ENCODE measurements at places on chromosomes 7 and 10.

- DNase-seq, result no peak
These were observed 11.2 kb upstream of the FRMPD2 start for GRCh38 chr10:48285710-48286109.

- no peak for DNase-seq
These were observed 1.4 kb downstream of the TMEM243 start for GRCh38 chr7:87217983-87218653.

GRCh38 chr7:101563943-101564777, 64.9 kb downstream of the MYL10 start:
- no peak for DNase-seq

DNA sequence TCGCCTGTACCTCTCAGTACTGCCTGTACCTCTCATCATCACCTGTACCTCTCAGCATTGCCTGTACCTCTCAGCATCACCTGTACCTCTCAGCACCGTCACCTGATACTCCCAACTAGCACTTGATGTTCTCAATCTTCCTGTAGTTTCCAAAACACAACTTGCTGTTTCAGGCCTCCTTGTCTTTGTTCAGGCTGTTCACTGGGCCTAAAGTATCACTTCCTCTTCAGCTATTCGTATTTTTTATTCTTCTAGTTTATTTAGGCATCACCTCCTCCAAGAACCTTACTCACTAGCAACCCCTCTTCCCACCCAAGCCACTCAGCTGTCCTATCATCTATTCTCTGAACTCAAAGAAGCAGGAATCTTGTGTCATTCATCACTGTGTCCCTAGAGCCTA, 24.1 kb downstream of the OR6B1 start:
- DNase-seq, result no peak

DNA sequence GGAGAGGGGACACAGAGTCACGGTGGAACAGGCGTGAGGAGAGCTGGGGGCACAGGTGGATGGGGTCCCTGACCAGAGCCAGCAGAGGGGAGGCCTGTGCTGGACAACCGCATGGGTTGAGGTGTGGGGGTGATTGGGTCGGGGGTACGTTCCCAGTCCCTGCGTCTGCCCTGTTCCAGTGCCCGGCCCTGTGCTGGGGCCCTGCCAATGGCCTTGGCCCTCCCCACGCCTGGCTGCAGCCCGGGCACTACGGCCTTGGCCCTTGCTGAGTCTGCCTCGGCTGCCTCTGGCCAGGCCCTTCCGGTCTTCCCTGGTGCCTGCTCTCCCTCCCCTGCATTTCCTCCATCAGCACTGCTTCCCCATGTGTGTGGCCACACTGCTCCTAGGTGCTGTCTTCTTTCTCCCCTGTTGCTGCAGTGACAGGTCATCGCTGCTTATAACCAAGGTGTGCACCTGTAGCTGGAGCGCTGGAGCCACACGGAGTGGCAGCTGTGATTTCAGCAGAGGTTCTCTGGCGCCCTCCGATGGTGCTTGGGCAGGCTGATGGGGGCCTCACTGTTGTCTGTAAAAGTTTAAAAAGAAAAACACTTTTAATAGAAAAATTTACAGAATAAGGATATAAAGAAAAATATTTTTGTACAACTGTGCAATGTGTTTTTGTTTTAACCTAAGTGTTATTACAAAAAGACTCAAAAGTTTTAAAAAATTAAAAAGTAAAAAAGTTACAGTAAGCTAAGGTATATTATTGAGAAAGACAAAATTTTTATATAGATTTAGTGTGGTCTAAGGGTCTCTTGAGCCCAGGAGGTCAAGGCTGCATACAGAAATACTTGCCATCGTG, 45.2 kb upstream of the BHLHA15 start:
- DNase-seq, result no peak

- no peak for DNase-seq
These were observed 20.5 kb upstream of the SERPINE1 start for GRCh38 chr7:101106386-101106785.

DNA sequence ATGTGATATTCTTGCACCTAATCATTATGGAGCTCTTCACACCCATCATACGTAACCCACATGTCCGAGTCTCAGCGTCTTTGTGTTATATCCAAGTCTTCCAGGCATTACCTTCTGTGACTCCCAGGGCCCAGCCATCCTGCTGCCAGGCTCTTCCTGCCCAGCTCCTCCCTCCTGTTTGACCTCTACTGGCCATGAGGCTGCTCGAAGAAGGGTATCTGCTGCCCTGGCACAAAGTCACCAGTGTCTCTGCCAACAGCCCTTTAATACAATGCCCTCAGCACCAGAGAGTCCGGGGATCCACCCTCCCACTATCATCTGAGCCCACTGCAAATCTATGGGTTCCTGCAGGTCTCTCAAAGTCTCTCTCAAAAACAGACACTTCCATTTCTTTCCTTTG, 65.3 kb upstream of the WAC start:
- DNase-seq, result no peak

DNA sequence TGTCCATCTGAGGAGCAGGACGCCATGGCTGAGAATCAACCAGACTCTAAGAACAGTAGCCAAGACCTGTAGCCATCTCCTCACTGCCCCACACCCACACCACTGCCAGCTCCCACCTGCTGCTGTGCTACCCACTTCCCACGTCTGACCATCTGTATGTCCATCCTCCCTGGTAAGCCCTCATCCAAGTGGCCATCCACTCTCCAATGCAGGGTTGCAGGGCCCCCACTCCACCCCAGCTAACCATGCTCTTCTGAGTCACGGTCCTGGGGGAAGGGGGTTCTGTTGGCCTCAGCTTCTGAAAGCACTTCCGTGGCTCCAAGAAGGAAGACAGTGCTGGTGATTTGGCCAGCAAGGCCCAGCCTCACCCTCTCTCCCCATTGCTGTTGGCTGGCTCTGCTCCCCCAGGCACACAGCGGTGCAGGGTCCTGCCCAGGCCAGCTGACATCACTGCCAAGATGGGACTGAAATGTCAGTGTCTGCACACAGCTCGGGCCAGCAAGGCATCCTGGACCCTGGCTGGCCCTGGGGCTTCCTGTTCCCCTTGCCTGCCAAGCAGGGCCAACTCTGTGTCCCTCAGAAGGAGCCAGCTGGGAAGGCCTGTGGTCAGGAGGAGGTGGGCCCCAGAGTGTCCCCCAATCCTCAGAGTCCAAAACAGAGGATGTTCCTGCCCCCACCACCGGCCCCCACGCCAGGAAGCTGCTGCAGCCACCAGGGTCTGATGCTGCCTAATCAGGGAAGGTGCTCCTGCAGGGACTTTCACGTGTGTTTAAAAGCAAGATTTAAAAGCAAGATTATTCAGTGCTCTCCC, 17.5 kb downstream of the RASGEF1A start:
- no peak for DNase-seq

- no peak for DNase-seq
These were observed 86.8 kb upstream of the NAMPT start for GRCh38 chr7:106371629-106372028.

- no peak for DNase-seq
These were observed 38.2 kb downstream of the HTRA1 start for GRCh38 chr10:122499491-122499941.

- DNase-seq, result no peak
These were observed 47.7 kb upstream of the TRIM8 start for GRCh38 chr10:102596506-102596971.

DNA sequence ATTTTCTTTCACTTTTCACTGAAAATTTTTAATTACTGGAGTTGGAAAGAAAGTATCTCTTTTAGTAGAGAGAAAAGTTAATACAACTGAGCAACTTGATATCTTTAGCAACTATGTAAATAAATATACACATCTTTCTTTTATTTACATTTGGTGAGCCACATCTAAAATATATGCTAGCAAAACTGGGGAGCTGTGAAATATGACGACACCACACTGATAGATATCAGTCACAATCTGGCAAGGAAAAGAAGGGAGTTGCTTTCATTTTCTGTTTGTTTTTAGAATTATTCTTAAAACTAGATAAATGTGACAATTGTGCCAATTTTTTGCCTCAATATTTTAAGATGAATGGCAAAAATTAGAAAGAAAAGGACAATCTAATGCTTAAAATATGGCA, 2.7 kb upstream of the ZNF804B start:
- no peak for DNase-seq

DNA sequence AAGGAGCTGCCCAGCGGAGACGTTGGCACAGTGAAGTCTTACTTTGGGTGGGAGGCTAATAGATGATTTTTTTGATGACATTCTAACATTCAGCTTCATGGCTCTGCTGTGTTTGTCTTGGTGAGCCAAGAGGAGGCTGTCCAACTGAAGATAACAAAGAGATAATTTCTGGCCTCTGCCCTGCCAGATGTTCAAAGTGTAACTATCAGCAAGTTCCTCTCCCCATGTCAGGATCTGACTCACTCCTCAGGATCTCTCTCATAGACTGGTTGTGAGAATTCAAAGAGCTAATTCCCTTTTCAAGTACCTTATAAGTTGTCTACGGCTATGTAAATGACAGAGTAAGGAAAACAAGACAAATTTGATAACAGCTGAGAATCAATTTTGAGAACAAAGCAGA, 1340.9 kb downstream of the XPNPEP1 start:
- DNase-seq, result no peak

DNA sequence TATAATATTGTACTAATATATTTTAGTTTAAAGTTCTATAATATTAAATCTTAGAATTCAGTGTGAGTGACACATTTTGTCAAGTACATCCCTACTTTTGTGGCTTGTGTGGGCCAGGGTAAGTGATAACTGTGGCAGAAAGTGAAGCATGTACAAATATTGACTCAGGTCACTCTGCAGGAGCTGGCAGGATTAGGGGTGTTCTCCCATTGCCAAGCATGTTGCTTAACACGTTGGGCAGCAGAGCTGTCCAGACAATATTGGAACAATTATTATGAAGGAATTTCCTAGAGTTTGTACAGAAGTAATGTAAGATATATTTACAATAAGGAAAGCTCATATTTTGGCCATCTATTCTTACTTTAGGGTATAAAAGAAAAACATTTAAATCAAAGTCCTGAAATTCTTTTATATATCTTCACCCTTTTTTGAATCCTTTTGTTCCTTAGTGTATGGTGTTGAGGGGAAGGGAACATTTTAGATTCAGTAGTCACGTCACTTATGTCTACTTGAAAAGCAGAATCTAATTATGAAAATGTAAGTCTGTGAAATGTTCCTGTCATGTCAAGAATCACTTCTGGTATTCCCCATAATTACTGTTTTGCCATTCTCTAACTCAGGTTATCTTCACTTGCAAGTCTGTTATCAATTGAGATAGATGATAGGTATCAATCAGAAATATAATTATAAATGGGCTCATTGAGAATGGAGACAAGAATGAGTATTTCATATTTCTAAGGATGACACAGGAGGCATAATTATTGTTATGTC, 4.0 kb downstream of the HDAC9 start:
- DNase-seq, result no peak

- DNase-seq, result no peak
These were observed 2.4 kb downstream of the GATA3 start for GRCh38 chr10:8056871-8057331.

- no peak for DNase-seq
These were observed 18.6 kb upstream of the SMO start for GRCh38 chr7:129169686-129170440.

GRCh38 chr10:16857419-16857818, 40.2 kb upstream of the RSU1 start:
- DNase-seq, result no peak

DNA sequence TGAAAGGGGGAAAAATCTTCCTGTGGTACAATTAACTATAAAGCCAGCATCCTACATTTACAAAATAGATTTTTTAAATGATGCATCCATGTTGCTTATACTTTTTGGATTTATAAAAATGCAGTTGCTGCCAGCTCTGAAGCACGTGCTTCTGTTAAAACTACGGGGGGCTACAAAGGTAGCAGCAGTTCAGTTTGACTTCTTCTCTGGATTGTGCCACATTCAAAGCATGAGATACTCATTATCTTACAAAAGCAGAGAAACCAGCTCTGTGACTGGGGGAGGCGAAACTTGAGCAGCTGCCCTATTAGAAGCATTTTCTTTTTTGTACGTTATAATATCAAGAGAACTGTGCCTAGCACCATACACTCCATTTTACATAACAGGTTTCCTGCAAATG, 31.1 kb downstream of the NEUROD6 start:
- no peak for DNase-seq

- no peak for DNase-seq
These were observed 312.6 kb upstream of the COBL start for GRCh38 chr7:51629206-51629605.

- no peak for DNase-seq
These were observed 227.1 kb downstream of the ARHGAP12 start for GRCh38 chr10:31701546-31701945.

GRCh38 chr7:155590215-155591018, 44.1 kb upstream of the CNPY1 start:
- no peak for DNase-seq

GRCh38 chr7:4797858-4798705, 22.7 kb downstream of the AP5Z1 start:
- DNase-seq, result no peak

DNA sequence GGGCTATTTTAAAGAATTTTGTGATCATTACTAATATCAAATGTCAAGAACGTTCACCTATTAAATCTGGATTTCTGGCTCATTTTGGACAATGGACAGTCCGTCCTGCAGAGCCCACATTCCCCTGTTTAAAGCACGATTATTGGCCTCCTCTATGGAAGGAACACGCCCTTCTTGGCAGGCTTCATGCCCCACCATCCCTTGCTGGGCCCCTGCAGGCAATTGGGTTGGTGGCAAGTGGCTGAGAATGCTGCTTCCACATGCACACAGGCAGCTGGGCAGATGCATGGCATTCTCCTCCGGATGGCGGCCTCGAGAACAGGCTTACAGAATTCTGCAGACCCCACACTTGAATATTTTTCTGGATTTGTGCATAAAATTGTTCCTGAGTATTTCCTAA, 305.8 kb upstream of the MKI67 start:
- DNase-seq, result no peak

GRCh38 chr7:93374345-93374940, 142.3 kb downstream of the VPS50 start:
- DNase-seq, result peak; percentile 12

GRCh38 chr7:63998549-63998948, at the start of gene ZNF722:
Gene ZNF722, plus strand, starts transcription at chr7:63998849. Its CDS starts 113 bp downstream, at chr7:63998962.
- DNase-seq, result no peak

GRCh38 chr7:44390701-44391100, 65.3 kb upstream of the CAMK2B start:
- DNase-seq, result no peak

GRCh38 chr10:37436357-37436756, 311.0 kb downstream of the ANKRD30A start:
- DNase-seq, result no peak

Measured in HFF-Myc (cell line).